Activated CD8-positive, alpha-beta memory T cell treated with anti-CD3 and anti-CD28 coated beads for 4 hours (primary cell): ENCODE measurements at places on chromosomes 6 and 20.

DNA sequence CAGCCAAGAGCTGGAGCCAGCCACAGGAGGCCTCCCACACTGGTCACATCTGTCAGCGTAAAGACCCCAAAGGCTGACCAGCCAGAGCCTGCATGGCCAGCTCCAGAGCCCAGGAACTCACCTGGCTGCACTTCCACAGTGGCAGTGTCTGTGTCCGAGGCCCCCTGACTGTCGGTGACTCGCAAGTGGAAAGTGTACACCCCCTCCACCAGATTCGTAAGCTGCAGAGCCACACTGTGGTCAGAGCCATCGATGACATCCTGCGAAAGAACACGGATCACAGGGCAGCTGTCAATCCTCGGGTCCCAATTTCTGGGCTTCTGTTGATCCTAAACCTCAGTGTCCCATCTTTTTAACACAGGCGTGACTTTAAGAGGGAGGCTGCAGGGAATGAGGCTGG, 69.3 kb downstream of the ALDH5A1 start:
- no peak for DNase-seq

- no peak for DNase-seq
Measured at GRCh38 chr6:13841936-13842335, 27.6 kb upstream of the MCUR1 start.

DNA sequence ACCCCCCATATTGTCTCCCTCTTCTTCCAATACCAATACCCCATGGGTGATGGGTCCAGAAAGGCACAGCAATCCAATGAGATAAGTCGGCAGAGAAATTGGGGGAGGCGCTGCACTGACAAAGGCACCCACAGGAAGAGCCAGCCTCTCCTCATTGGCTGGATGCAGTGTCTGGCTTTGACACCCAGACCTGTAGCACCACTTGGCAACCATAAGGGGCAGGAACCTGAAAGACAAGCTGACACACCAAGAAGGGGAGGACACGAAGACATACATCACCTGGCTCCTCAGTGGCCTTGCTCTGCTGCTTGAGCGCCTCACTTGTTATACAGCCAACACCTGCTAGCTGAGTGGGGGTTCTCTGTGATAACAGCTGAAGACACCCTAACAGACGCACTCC, 19.4 kb upstream of the SLC4A11 start:
- no peak for DNase-seq

- DNase-seq, result no peak
Measured at GRCh38 chr6:33142501-33143070, 49.7 kb downstream of the COL11A2 start.

- no peak for DNase-seq
Measured at GRCh38 chr6:43089467-43089866, 13.4 kb downstream of the PTK7 start.

DNA sequence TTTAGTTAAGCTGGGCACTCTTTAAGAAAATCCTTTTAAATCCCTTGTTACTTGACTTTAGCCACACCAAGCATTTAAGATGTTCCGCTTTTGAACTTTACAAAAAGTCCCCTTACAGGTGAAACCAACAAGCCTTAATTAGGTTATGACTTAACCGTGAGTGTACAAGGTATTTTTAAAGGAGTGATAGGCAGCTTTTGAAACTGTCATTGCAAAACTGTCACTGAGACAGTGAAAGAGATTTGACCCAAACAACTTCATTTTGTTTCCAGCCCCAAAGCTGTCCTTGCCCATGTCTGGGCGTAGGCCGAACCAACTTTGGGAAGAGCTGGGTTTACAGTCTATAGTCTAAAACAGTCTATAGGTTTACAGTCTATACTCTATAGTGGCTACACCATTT, 305.4 kb downstream of the FARS2 start:
- no peak for DNase-seq

- no peak for DNase-seq
Measured at GRCh38 chr6:37047689-37048402, 42.4 kb downstream of the FGD2 start.

DNA sequence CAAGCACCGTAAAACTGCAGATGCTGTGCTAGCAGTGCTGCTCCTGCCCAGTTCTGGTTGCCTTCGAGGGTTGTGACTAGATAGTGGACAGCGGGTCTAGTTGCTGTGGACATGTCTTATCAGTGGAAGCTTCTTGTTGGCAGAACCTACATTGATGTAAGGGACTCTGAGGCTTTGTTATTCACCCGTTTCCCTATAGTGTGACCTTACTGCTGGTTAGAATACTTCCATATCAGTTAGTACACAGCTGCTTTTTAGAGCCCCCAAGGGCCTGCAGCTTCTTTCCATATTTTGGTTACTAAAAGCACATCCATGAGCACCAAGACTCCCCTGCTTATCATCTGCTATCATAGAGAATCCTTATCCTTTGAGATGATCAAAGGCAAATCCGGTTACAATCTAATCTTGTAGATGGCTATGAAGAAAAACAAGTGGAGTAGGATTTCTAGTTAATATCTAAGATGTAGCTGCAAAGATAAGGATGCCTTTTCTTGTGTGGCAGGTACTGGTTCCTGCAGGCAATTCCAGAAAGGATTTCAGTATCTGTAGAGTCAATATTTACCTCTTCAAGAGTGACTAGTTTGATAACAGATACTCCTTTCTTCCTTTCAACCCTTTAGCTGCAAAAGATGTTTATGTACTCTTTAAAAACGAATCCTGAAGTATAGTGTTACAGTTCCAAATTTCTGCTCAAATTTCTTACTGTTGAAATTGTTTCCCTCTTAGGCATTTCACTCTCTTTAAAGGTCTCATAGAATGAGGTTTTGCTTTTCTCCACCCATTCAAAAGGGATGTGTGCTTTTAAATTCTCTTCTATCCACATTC, 163.6 kb downstream of the JARID2 start:
- no peak for DNase-seq

- no peak for DNase-seq
Measured at GRCh38 chr6:146426516-146426915, 117.1 kb upstream of the RAB32 start.

DNA sequence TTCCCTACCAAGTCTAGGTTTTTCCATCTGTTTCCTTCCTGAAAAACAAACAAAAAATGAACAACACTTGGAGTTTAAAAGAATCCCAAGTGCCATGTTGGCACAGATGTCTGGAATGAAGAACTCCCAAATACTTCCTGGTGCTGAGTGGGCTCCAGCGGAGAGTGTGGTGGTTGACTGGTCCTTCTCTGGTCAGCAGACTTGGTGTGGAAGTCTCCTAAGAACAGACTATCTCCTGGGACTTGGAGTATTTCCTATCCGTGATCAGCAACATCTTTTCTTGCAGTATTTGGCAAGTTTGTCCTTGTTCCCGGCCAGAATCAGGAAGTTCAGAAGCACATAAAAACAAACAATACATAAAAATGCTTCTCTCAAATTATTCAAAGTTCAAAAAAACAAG, 154.1 kb downstream of the MTFR2 start:
- no peak for DNase-seq
